ENCODE measurements at places on chromosomes 13 and 19.
A peak's percentile ranks its signal among the peaks of the same experiment; 100 is the strongest.

DNA sequence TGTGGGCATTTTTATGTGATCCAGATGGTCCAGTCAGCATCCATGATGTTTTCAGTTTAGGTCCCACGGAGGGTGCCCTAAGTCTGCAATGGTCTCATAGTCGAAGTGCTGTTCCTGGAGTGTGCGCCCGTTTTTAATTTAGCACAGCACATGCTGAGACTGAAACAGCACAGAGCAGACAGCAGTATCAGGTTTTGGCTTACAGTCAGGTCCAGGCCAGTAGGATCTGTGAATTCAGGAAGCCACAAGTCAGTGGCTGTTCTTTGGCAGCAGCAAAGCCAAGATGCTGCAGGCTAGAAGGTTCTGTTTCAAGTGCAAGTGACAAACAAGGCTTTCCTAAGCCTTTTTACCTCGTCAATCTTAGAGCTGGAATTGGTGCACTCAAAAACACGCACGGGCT, 18.3 kb downstream of the FBXO27 start:
- no peak for DNase-seq

- DNase-seq, result no peak
Measured at GRCh38 chr13:112186091-112186490, 119.1 kb downstream of the SOX1 start.

GRCh38 chr13:85236413-85236812, 562.8 kb downstream of the SLITRK6 start:
- no peak for DNase-seq

DNA sequence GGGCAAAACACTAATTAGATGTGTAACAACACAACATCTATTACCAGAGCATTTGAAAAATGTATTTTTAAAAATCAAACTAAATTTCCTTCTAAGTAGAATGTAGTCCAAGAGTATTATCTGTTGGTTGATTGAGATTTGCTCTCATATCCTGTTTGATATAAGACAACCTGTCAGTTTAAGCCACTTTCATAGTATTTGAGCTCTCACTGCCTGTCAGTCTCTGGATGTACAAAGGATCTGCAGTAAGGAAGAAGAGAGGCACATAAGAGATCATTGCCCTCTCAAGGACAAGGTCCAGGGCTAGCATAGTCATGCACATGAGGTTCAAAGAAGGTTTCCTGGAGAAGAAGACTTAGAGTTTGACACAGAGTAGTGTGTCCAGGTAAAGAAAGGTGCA, 57.4 kb downstream of the FGF14 start:
- DNase-seq, result no peak

DNA sequence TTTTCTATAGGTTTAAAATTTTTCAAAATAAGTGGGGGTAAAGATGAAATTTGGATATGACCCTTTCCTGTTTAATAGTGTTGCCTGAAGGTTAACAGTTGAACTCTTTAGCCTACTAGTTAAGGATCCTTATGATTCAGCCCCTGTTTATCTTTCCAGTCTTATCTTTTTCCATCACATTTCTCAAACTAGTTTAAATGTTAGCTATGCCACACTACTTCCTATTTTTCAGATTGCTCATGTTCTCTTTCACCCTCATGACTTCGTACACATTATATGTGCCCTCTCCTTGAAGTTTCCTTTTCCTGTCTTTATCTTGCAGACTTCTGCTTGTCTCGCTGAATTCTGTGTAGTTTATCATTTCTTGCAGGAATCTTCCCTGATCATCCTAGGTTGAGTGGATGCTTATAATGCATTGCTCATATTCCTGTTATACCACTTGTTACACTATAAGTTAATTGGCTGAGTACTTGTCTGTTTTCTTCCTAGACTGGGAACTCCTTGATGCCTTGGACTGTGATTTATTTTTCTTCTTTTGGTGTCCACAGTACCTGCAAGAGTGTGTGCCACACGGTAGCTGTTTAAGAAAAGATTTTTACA, 86.7 kb downstream of the FNDC3A start:
- peak; percentile 2 for DNase-seq

GRCh38 chr13:72864142-72865011, 82.4 kb downstream of the PIBF1 start:
- DNase-seq, result no peak

DNA sequence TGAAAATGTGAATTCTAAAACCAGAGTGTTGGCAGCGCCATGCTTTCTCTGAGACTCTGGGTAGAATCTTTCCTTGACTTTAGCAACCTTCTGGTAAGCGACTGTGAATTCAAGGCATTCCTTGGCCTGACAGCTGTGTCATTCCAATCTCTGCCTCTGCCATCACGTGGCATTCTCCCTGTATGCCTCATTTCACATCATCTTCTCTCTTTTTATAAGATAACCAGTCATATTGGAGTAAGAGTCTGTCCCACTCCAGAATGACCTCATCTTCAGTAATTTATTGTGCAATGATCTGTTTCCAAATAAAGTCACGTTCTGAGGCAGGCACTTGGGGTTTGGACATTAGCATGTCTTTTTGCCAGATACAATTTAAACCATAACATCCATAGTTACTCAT, 103.4 kb upstream of the POSTN start:
- no peak for DNase-seq

DNA sequence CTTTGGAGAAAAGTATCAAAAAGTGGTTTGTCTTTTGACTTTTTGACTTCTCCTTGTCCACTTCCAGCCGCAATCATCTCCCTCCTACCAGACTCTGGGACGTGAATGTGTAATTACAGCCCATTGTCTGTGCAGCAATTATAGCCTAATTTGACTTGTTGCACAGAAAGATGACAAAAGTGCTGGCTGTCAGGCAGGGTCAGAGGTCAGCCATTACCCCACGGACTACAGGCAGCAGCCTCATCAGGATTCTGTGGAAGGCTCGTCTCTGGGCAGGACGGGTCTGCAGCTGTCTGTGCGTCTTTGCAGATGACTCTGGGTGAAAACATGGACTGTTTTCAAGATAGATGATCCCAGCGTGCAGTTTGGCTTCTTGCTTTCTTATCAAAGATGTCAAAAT, 102.2 kb upstream of the EDNRB start:
- no peak for DNase-seq

- DNase-seq, result no peak
Measured at GRCh38 chr19:28313633-28314032, 899.3 kb downstream of the UQCRFS1 start.

GRCh38 chr19:41709951-41710645, 1.7 kb downstream of the CEACAM5 start:
- no peak for DNase-seq

DNA sequence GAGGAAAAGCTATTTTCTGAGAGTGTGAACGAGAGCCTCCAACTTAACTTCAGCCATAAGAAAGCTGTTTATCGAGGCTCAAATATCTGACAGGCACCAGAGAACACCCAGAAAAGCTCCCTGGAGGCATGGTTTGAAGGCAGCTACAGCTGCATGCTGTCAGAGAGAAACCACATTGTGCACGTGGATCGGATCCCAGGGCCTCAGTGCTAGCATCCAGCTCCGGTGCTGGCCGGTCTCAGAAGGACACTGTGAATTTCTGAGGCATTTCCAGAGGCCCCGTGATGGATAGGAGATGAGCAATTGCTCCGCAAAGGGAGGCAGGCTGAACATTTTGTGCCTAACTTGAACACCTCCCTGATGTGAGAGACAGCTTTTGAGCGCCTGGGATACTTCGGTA, 315.7 kb downstream of the FGF9 start:
- no peak for DNase-seq

DNA sequence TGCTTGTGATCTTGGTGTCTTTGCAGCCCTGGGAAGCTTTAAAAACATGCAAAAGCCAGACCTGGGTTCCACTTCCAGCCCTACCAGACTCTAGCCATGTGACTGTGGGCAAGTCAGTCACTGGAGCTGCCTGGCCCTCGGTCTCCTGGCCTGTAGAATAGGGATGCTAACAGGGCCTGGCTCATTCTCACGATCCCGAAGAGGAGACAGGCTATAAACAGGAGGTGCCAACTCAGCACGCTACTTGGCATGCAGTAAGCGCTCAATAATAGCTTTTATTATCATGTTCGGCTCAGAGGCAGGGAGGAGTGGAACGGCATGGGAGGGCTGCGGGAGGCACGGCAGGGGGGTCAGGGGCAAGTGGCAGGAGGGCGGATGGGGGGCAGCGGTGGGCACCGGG, 1.7 kb downstream of the CTXN1 start:
- DNase-seq, result no peak

DNA sequence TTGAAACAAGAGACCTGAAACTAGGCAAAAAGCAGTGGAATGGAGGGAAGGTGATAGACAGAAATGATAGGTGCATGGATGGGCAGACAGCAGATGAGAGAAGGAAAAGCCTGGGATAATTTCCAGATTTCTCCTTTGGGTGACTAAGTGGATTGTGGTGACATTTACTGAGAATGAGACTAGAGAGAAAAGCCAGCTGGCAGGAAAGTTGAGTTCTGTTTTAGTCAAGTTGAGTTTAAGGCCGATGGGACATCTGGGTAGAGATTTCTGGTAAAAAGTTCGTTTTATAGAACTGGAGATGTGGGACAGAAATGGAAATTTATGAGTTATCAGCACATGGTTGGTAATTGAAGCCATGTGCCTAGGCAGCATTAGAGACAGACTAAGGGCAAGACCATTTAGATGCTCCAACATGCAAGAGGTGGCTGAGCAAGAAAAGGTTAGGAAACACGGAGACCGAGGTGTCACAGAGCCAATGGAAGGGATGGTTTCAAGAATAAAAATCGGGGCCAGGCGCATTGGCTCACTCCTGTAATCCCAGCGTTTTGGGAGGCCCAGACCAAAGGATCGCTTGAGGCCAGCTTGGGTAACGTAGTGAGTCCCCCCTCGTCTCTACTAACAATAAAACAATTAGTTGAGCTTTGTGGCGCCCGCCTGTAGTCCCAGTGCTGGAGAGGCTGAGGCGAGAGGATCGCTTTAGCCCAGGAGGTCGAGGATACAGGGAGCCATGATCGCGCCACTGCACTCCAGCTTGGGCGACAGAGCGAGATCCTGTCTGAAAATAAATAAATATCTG, 9.6 kb upstream of the DGKH start:
- no peak for DNase-seq

GRCh38 chr13:111542530-111543341, 222.3 kb downstream of the TEX29 start:
- DNase-seq, result no peak

DNA sequence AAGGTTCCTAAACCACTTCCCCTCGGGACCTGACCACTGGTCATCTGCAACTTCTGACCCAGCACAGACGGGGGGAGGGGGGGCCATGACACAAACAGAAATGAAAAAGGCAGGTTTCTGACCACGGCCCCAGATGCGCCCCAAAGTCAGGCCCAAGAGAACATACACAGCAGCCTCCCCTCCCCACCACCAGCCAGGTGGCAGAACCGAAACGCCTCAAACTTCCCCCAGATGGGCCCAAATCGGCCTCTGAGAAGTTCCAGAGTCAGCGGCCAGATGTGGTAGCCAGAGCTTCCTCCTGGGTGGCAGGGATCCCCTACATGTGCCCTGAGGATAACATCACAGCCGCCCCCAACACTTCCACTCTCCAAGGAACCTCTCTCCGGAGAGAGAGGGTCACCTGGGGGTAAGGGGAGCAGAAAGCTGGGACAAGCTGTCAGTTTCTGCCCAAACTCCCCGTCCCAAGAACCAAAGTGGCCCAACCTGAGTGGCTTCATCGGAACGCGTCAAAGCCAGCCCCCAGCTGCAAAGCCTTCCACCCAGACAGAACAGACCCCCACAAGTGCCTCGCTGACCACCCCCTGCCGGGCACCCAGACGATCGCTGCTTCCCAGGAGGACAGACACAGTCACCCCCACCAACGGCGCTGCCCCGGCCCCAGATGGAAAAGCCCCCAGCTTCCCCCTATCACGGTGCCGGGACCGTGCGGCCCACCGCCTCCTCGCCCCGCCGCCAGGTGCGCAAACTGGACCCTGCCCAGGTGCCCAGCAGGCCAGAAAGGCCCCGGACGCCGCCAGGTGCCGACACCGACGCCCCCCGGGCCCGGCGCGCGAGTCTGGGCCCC, 800 bp downstream of the ELL start:
- no peak for DNase-seq

DNA sequence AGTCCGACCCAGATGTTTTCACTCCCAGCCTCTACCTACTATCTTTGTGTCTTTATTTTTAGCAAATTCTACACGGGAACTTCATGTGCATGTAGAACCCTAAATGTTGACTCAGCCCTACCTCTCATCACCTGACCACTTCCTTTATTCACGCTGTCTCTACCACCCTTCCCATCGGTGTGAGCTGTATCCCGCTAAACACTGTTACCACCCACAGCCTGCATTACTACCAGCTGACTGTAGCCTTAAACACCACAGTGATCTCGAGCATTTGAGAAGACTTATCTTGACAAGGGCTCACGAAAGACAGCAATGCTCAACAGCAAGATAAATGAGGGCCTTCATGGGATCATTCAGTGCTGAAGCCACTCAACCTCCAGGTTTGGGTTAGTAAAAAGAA, 15.1 kb downstream of the NCR1 start:
- DNase-seq, result no peak

- DNase-seq, result no peak
Measured at GRCh38 chr13:30679483-30680330, 55.6 kb upstream of the ALOX5AP start.

- no peak for DNase-seq
Measured at GRCh38 chr19:34265221-34265650, 10.9 kb downstream of the GARRE1 start.

GRCh38 chr13:67860315-67860714, 630.2 kb upstream of the PCDH9 start:
- DNase-seq, result no peak

DNA sequence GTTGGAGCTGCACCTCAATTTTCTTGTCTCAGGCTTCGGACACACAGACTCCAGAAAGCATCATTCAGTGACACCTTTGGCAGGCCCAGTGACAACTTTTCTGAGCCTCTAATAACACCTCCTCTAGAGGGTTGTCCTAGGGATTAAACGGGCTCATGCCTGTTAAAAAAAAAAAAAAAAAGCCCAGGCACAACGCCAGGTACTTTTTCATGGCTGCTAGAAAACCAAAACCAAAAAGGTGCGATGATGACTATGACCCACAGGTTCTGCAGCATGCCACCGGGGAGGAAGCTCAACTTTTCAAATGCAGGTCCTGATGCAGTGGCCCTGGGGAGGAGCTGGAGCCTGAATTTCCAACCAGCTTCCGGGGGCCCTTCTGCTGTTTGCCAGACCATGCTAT, 184.2 kb downstream of the ABCC4 start:
- no peak for DNase-seq

DNA sequence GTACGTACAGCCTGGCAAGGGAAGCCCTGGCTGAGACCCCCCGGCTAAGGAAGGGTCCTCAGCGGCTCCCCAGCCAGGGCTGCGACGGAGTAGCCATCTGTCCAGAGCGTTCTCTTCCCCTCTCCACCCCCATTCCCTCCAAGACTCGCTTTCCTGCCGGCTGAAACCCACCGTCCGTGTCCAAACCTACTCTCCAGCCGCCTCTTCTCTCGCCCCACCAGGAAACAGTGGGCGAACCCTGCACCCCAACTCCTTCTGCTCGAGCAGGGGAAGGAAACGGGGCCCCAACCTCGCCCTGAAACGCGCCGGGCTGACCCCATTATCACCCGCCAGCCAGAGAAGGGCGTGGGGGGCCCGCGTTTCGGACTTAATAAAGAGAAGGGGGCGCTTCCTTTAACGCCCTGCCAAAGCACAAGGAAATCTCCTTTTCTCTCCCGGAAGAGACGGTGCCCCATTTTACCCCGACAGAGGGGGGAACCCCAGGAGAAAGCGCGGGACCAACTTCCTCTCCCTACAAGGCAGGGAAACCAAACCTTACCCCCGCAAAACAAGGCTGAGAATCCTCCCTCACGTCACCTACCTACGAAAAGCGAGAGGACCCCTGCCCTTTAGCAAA, 2.5 kb downstream of the ZC3H4 start:
- peak; percentile 61 for DNase-seq

All from CMK (cell line).